ENCODE measurements at places on chromosomes 5 and 9. TPM values are rescaled to one million over a fixed set of nuclear protein-coding genes. Genes with fewer than 3 reads are reported as not detected.

Gene FOXD4L3
- total RNA-seq = 0.10 TPM

Gene BTNL3
- not detected for total RNA-seq

Gene DMRTA1
- 0.66 TPM for total RNA-seq

Gene LURAP1L
- total RNA-seq = 25.4 TPM

Gene TTLL11
- 4.6 TPM for total RNA-seq

Gene C5orf46
- total RNA-seq = 12.3 TPM
